ENCODE measurements at places on chromosomes 1 and 21. TPM values are rescaled to one million over a fixed set of nuclear protein-coding genes. Genes with fewer than 3 reads are reported as not detected.

The NBPF15 gene
- total RNA-seq: 43.9 TPM

The CDKN2C gene
- 60.0 TPM for total RNA-seq

The TLR5 gene
- total RNA-seq: 1.2 TPM

The TSNAX gene
- 30.5 TPM for total RNA-seq

The CACHD1 gene
- total RNA-seq: 6.6 TPM

The CR1L gene
- not detected for total RNA-seq

The USH2A gene
- not detected for total RNA-seq

The S100A5 gene
- 6.3 TPM for total RNA-seq

The USP16 gene
- 24.1 TPM for total RNA-seq

The NR1I3 gene
- not detected for total RNA-seq

The DCDC2B gene
- total RNA-seq: not detected

The OR6N1 gene
- total RNA-seq: not detected

The SLFNL1 gene
- 0.22 TPM for total RNA-seq

The SMIM11 gene
- total RNA-seq: 32.5 TPM

The ERICH3 gene
- not detected for total RNA-seq

The ITLN1 gene
- total RNA-seq: not detected

The OR4F16 gene
- not detected for total RNA-seq
